ENCODE measurements at places on chromosomes 16 and 17.

- peaks cover 1% of the 10 kb centered on the region for H3K27me3 ChIP-seq
- DNase-seq = no peak
- peaks cover 3% of the 10 kb centered on the region for H3K36me3 ChIP-seq
Observed at GRCh38 chr17:66552371-66552770, 250.0 kb downstream of the PRKCA start.

GRCh38 chr17:17951524-17951923 is 20.7 kb downstream of the TOM1L2 start:
- DNase-seq = no peak
- peaks cover 37% of the 10 kb centered on the region for H3K4me1 ChIP-seq
- H3K4me3 ChIP-seq = no peak overlapping the region
- peaks cover 16% of the 10 kb centered on the region for H3K36me3 ChIP-seq

GRCh38 chr16:72850853-72851252 is 197.1 kb downstream of the ZFHX3 start:
- DNase-seq = no peak
- H3K4me1 ChIP-seq = peaks cover 47% of the 10 kb centered on the region
- H3K27me3 ChIP-seq = no peaks in the 10 kb centered on the region
- no peaks in the 10 kb centered on the region for H3K36me3 ChIP-seq

DNA sequence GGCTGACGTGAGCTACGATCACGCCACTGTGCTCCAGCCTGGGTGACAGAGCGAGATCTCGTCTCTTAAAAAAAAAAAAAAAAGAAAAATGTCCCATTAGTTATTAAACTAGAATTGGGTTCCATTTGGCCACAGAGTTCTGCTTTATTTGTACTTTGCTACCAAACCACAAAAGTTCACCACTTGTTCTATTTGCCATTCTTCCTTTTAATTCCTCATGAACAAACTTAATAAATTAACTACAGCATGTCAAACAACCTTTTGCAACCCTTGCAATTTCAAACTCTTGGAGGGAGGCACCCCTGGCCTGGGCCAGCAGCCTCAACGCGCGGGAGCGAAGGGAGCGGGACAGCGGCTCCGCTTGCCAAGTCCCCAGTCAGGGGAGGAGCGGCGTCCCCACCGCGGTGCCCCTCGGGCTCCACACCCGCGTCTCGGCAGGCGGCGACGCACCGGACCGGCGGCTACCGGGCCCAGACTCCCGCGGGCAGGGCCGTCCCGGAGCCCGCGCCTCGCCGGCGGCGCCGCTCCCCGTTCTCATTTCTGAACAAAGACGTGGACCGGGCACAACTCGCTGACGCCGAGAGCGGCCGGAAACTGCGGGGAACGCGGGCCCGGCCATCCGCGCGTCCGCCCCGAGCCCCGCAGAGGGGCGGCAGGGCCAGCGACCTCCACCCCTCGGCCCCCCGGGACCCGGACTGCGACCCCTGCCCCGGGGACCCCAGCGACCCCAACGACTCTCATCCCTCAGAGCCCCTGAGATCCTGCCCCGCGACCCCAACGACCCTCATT is 775 bp downstream of the CYTH1 start:
- no peaks in the 10 kb centered on the region for H3K36me3 ChIP-seq
- DNase-seq = no peak
- H3K4me1 ChIP-seq = peaks cover 24% of the 10 kb centered on the region

- DNase-seq = no peak
- no peaks in the 10 kb centered on the region for H3K27me3 ChIP-seq
- no peak overlapping the region for H3K27ac ChIP-seq
- H3K4me1 ChIP-seq = no peaks in the 10 kb centered on the region
Observed at GRCh38 chr17:78107457-78107856, 21.1 kb downstream of the TMC6 start.

GRCh38 chr16:2857451-2858244 is at the start of gene PRSS22:
Gene PRSS22, minus strand, starts transcription at chr16:2858170. Its CDS starts 66 bp downstream, at chr16:2858104.
- peak; percentile 57 for DNase-seq
- H3K27me3 ChIP-seq = peaks cover 20% of the 10 kb centered on the region
- H3K36me3 ChIP-seq = peaks cover 11% of the 10 kb centered on the region

- peaks cover 32% of the 10 kb centered on the region for H3K36me3 ChIP-seq
- H3K4me1 ChIP-seq = peaks cover 49% of the 10 kb centered on the region
- H3K4me3 ChIP-seq = peak overlapping the region; percentile 98
- no peaks in the 10 kb centered on the region for H3K27me3 ChIP-seq
- peak overlapping the region; percentile 98 for H3K27ac ChIP-seq
Observed at GRCh38 chr17:76735586-76736348, 1.4 kb downstream of the SRSF2 start.

DNA sequence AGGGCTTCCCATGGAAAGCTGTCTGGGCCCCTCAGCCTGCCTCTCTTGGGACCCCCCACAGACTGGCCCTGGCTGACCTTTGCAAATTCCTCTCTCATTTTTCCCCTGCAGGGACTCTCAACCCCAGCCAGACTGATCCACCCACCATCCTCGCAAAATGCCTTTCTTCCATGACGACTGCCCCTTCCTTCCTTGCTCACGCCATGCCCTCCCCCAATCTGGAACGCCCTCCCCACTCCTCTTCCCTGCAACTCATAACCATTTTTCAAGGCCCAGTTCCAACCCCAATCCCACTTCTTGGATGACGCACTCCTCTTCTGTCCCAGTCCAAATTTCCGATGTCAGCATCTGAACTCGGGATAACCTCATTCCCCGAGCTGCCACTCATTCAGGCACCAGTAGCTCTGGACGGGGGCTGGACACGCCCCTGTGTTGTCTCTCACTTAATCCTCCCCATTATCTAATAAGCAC is 1.3 kb upstream of the DNAI2 start:
- H3K27ac ChIP-seq = no peak overlapping the region
- peaks cover 12% of the 10 kb centered on the region for H3K4me1 ChIP-seq
- peaks cover 65% of the 10 kb centered on the region for H3K27me3 ChIP-seq
- H3K4me3 ChIP-seq = no peak overlapping the region

DNA sequence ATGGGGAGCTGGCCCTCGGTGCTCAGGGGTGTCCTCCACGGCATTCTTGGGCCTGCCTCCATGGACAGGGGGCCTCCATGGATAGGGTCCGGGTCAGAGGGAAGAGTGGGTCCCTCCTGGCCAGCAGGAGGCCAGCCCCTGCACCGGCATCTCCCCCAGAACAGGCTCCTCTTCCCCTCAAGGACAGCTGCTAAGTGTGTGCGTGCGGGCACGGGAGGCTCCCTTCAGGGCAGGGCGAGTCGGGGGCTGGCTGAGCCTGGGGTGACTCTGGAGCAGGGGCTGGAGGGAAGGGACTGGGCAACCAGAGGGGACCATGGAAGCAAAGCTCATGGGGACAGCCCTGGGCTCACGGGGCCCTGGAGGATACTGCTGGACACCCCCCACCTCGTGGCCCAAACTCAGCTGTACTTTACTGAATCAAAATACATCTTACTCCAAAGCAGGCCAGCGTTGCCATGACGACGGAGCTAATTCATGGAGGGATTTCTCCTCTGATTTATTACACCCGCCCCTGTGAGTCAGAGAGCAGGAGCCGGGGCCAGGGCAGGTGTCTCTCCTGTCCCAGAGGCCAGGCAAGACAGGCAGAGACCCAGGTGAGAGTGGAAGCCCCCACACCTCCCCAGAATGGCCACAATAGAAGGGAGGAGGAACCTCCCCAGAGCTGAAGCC is 2.1 kb downstream of the CASKIN1 start:
- DNase-seq = no peak
- no peaks in the 10 kb centered on the region for H3K36me3 ChIP-seq
- no peak overlapping the region for H3K27ac ChIP-seq
- H3K4me3 ChIP-seq = peak overlapping the region; percentile 61

DNA sequence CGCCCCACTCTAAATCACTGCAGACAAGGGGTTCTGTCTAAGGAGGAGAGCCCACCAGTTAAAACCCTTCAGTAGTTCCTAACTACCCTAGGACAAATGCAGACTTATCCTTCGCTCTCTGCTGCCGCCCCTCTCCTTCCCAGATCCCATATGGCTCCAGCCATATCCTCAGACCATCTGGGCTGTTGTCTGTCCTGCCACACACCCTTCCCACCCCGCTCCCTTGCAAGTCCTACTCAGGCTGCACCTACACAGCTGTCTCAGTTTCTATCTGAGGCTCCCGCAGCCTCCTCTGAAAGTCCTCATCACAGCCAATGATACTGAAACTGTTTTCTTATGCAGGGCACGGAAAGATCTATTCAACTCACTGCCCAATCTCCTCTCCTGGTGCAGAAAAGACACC is 720 bp upstream of the BCKDK start:
- peaks cover 17% of the 10 kb centered on the region for H3K36me3 ChIP-seq
- peaks cover 6% of the 10 kb centered on the region for H3K4me1 ChIP-seq
- peak overlapping the region; percentile 67 for H3K27ac ChIP-seq
- DNase-seq = no peak
- H3K4me3 ChIP-seq = peak overlapping the region; percentile 80

DNA sequence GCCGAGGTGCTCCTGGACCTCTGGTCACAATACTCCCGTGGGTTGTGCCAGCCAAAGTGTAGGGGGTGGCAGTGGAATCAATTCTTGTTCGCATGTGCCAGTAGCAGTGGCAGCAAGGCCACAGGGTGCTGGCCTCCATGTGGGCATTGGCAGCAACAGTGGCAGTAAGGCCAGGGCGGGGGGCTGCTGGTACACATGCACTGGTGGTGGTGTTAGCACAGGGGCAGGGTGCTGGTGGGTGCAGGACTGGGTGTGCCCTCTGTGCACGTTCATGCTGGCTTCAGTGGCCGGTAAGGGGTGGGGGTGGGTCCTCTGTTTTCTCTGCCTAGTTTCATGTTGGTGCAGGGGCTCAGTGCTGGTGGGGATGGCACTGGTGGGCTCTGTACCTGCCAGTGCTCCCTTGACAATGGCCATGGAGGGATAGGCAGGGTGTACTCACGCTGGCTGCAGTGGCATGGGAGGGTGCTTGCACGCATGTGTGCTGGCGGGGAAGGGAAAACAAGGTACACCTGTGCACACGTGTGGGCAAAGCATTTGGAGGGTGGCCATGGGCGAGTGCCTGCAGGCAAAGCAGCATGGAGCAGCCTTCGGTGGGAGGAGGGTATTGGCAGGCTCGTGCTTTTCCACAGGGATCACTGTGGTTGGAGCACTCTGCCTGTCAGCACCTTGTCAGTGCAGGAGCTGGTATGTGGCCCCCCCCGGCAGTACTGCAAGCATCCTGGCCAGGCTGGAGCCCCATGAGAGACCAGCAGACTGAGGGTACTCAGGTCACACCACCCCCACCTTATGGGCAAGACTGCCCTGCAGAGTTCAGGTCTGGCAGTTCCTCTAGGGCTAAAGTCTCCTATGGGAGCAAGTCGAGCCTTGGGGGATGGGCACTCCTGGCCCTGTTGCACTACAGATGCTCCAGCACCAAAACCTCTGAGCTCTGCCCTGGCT is 35.8 kb downstream of the NF1 start:
- H3K4me1 ChIP-seq = peaks cover 4% of the 10 kb centered on the region
- no peak for DNase-seq
- no peaks in the 10 kb centered on the region for H3K27me3 ChIP-seq

GRCh38 chr17:219696-220095 is 38.2 kb upstream of the DOC2B start:
- H3K27ac ChIP-seq = no peak overlapping the region
- no peaks in the 10 kb centered on the region for H3K36me3 ChIP-seq
- DNase-seq = no peak
- H3K4me1 ChIP-seq = no peaks in the 10 kb centered on the region
- no peak overlapping the region for H3K4me3 ChIP-seq

DNA sequence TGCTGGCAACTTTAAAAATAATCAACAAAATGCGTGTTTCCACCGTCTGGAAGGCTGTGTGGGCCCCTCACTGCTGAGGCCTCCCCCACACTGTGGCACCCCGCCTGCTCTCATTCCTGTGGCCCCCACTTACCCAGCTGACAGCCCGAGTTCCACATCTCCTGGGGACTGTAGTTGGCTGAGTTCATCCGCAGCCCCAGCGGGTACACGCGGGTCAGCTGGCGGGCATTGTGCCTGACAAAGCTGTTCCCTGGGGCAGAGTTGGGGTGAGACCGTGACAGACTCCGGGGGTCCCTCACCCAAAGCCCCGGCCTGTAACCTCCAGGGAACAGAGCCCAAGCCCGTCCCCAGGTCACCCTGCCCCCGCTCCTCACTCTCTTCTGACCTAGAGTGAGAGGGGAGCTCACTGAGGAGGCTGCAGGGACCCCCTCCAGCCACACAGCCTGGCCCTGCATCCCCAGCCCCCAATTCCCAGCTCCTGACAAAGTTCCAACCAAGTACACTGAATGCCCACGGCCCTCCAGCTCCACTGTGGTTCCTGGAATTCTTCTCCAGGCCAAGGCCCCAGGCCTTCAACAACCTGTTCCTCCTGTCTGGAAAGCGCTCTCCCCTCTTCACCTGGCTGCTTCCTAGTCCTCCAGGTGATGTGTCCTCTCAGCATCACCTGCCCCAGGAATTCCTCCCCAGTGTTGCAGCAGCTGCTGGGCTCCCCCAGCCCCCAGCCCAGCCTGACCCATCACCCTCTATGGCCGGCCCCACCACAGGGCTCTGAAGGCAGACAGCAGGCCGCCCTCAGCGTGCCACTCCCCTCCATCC is 18.0 kb downstream of the PLCD3 start:
- no peak overlapping the region for H3K4me3 ChIP-seq
- peaks cover 12% of the 10 kb centered on the region for H3K36me3 ChIP-seq
- H3K27me3 ChIP-seq = no peaks in the 10 kb centered on the region
- DNase-seq = no peak
- peaks cover 2% of the 10 kb centered on the region for H3K4me1 ChIP-seq
- peak overlapping the region; percentile 21 for H3K27ac ChIP-seq

- H3K4me1 ChIP-seq = peaks cover 24% of the 10 kb centered on the region
- H3K27me3 ChIP-seq = peaks cover 5% of the 10 kb centered on the region
- no peak overlapping the region for H3K4me3 ChIP-seq
- no peaks in the 10 kb centered on the region for H3K36me3 ChIP-seq
- DNase-seq = no peak
Observed at GRCh38 chr17:48463526-48463925, 33.5 kb upstream of the SKAP1 start.

DNA sequence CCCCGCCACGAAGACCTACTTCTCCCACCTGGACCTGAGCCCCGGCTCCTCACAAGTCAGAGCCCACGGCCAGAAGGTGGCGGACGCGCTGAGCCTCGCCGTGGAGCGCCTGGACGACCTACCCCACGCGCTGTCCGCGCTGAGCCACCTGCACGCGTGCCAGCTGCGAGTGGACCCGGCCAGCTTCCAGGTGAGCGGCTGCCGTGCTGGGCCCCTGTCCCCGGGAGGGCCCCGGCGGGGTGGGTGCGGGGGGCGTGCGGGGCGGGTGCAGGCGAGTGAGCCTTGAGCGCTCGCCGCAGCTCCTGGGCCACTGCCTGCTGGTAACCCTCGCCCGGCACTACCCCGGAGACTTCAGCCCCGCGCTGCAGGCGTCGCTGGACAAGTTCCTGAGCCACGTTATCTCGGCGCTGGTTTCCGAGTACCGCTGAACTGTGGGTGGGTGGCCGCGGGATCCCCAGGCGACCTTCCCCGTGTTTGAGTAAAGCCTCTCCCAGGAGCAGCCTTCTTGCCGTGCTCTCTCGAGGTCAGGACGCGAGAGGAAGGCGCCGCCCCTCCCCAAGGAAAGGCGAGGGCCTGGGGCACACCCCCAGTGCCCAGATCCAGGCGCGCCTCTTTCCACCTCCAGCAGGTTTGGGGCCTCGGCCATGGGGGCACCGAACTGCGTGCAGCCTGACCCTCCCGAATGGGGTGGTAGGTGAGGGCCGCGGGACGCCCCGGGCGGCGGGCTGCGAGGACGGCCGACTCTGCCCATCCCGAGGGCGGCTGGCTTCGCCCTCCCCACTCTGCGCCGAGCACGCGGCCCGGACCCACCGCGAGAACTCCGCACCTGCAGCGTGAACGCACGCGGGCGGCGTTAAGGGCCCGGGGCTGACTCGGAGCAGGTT is 664 bp downstream of the HBQ1 start:
- DNase-seq = peak; percentile 61
- no peak overlapping the region for H3K27ac ChIP-seq
- peaks cover 31% of the 10 kb centered on the region for H3K27me3 ChIP-seq
- H3K4me3 ChIP-seq = peak overlapping the region; percentile 46

- DNase-seq = no peak
- H3K27me3 ChIP-seq = no peaks in the 10 kb centered on the region
- no peak overlapping the region for H3K4me3 ChIP-seq
- no peaks in the 10 kb centered on the region for H3K4me1 ChIP-seq
- H3K36me3 ChIP-seq = no peaks in the 10 kb centered on the region
- H3K27ac ChIP-seq = no peak overlapping the region
Observed at GRCh38 chr17:19304209-19304608, 58.3 kb downstream of the B9D1 start.

All from mesothelial cell of epicardium (in vitro differentiated cells).